ENCODE measurements at places on chromosomes 4 and X. TPM values are rescaled to one million over a fixed set of nuclear protein-coding genes. Genes with fewer than 3 reads are reported as not detected.

DNA sequence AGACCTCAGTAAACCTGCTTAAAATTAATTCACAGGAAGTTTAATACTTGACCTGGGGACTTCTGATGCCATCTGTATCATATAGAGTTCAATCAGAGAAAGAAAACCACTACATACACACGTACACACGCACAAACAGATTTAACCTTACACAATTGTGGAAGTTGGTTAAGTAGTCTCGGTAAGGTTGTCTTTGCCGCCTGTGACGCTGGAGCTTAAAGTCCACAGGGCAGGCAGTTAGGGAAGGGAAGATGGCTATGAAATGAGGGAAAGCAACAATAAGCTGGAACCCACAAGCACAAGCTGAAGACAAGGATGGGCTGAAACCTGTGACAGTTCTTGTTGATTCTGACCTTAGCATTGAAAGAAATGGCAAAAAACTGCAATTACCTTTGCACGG lies 41.7 kb upstream of the TSPAN7 start:
- DNase-seq = no peak

DNA sequence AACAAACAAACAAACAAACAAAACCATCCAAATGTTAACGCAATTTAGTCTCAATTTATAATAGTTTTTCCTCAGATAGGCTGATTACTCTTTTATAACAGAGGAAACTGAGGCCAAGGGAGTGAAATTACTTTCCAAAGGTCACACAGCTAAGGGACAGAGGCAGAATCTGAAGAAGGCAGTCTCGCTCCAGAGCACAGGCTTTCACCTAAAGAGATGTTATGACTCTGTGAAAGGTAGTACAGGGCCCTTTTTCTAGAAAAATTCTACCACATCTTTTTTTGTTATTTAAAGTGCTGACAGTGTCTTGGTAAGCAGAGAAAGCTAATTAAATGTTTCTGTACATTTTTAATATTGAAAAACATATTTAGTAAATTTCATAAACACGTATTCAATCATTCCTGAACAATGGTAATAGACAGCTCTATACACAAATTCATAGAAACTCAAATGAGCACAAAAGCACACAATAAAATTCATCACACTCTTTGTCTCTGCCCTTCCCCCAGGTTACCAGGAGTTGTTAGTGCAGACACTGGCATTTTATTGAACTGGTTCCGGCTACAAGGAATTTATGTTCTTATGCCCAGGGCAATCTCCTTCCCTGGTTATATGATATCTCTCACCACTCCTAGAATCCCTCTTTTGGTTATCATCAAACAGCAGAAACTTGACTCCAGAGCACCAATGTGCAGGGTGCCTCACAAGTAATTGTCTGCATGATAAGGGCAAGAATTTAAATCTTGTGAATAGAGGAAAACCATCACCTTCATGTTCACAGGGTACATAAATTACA lies 7.7 kb upstream of the APBB2 start:
- no peak for DNase-seq

The PFKFB1 gene
- not detected for total RNA-seq

The TSPYL2 gene
- total RNA-seq = 11.8 TPM
